ENCODE measurements at places on chromosomes 2 and 18. TPM values are rescaled to one million over a fixed set of nuclear protein-coding genes. Genes with fewer than 3 reads are reported as not detected.

STARD6 gene
- not detected for polyA plus RNA-seq

KLHL29 gene
- polyA plus RNA-seq: 48.4 TPM

GLI2 gene
- polyA plus RNA-seq: 0.14 TPM

DYSF gene
- polyA plus RNA-seq: not detected

UPP2 gene
- polyA plus RNA-seq: 0.16 TPM

SCN1A gene
- 1.4 TPM for polyA plus RNA-seq

MEP1B gene
- not detected for polyA plus RNA-seq

CHN1 gene
- 134 TPM for polyA plus RNA-seq

CNDP1 gene
- polyA plus RNA-seq: 2.1 TPM

SMAD7 gene
- polyA plus RNA-seq: 2.5 TPM

TNS1 gene
- polyA plus RNA-seq: 1.5 TPM

SH3RF3 gene
- 0.52 TPM for polyA plus RNA-seq

BOD1L2 gene
- polyA plus RNA-seq: not detected

CHRNG gene
- not detected for polyA plus RNA-seq

FAM237A gene
- not detected for polyA plus RNA-seq

BIRC6 gene
- polyA plus RNA-seq: 88.0 TPM

AMER3 gene
- 19.2 TPM for polyA plus RNA-seq

TBR1 gene
- 4.5 TPM for polyA plus RNA-seq

TPRKB gene
- polyA plus RNA-seq: 162 TPM

UBXN4 gene
- 142 TPM for polyA plus RNA-seq

LYPD6B gene
- polyA plus RNA-seq: 7.7 TPM

CIDEA gene
- not detected for polyA plus RNA-seq

MYO3B gene
- 0.11 TPM for polyA plus RNA-seq

C2orf66 gene
- polyA plus RNA-seq: 1.4 TPM

LOXL3 gene
- 20.1 TPM for polyA plus RNA-seq

RAX gene
- polyA plus RNA-seq: not detected

IL18RAP gene
- polyA plus RNA-seq: not detected

VAMP5 gene
- not detected for polyA plus RNA-seq

CPLX4 gene
- not detected for polyA plus RNA-seq

ANKRD53 gene
- not detected for polyA plus RNA-seq

MRPL30 gene
- polyA plus RNA-seq: 49.0 TPM

NEB gene
- polyA plus RNA-seq: 2.9 TPM

PSMA8 gene
- not detected for polyA plus RNA-seq

HOXD8 gene
- not detected for polyA plus RNA-seq

SERTAD2 gene
- 4.7 TPM for polyA plus RNA-seq

TTC31 gene
- 16.3 TPM for polyA plus RNA-seq

RFTN2 gene
- polyA plus RNA-seq: 0.06 TPM

CXCR4 gene
- polyA plus RNA-seq: 0.50 TPM

UGT1A5 gene
- not detected for polyA plus RNA-seq

ADRA2B gene
- polyA plus RNA-seq: not detected

CHRND gene
- polyA plus RNA-seq: not detected

MARCO gene
- polyA plus RNA-seq: not detected

RNF125 gene
- 0.04 TPM for polyA plus RNA-seq

FBXO15 gene
- polyA plus RNA-seq: 6.1 TPM

HOXD4 gene
- polyA plus RNA-seq: not detected

KIF1A gene
- polyA plus RNA-seq: 89.2 TPM

PKDCC gene
- 37.4 TPM for polyA plus RNA-seq

PAX8 gene
- polyA plus RNA-seq: not detected

NYAP2 gene
- polyA plus RNA-seq: 1.1 TPM

MBP gene
- polyA plus RNA-seq: 1.6 TPM

CFLAR gene
- polyA plus RNA-seq: 0.84 TPM

OSR1 gene
- polyA plus RNA-seq: not detected

TUBB8B gene
- not detected for polyA plus RNA-seq

Data from neural cell (in vitro differentiated cells).